NCI-H774 (cell line): ENCODE measurements at places on chromosomes 6 and 20.

DNA sequence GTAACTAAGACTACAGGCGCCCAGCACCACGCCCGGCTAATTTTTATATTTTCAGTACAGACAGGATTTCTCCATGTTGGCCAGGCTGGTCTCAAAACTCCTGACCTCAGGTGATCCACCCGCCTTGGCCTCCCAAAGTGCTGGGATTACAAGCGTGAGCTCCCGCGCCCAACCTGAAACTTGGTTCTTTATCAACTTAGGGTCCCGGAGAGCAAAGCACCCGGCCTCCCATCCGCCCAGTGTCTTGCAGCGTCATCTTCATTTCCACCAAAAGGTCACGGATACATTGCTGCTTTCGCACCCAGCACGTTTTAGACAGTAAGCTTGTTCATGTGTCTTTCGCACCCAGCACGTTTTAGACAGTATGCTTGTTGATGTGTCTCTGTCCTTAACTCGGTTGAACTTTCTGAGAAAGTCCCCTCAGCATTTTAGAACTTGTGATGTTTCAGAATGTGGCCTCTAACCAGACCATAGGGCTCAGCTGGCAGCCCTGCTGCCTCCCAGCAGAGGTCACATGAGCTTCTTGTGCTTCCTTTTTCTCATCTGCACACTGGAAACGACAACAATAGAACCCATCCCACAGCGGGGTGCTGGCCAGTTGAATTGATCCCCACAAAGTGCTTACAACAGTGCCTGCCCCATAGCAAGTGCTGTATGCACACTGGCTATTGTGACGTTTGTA is 48.8 kb downstream of the PRR18 start:
- no peak for DNase-seq

DNA sequence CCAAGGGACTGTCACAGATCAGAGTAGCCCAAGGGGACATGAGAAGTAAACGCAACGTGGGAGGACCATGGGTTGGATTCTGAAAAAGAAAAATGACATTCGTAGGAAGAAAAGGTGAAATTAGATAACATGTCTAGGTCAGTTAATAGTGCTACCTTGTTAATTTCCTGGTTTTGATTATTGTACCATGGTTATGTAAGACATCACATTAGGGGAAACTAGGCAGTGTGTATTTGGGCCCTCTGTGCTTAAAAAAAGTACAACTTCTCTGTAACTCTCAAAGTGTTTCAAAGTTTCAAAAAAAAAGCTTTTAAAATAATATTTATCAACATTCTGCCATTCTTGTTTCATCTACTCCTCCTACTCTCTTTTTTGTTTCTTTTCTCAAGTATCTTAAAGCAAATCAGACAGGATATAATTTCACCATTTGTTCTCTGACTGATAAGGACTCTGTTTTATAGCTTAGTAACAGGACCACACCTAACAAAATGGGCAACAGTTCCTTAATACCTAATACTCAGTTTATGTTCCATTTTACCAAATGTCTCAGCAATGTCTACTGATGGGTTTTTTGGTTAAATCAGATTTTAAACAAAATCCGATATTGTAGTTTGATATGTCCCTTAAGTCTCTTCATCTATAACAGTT is 97.1 kb upstream of the PLCB4 start:
- DNase-seq: no peak

- no peak for DNase-seq
Observed at GRCh38 chr6:23245572-23245971, 676.2 kb downstream of the HDGFL1 start.

DNA sequence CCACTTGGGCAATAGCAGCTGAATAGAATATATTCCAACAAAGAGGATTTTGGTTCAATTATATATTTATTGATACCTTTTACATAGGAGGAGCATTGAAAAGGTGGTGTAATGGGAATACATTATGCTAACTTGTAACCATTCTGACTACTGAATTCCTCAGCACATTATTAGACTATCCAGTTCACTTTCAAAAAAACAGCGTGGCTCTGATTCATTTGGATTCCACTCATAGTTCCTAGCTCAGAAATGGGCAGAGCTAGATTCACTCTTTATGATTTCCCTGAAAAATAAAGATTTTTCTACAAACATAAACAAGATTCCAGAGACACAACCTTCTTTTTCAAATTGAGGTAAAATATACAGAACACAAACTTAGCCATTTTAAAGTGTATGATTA is 9.2 kb upstream of the TRERF1 start:
- DNase-seq: no peak

DNA sequence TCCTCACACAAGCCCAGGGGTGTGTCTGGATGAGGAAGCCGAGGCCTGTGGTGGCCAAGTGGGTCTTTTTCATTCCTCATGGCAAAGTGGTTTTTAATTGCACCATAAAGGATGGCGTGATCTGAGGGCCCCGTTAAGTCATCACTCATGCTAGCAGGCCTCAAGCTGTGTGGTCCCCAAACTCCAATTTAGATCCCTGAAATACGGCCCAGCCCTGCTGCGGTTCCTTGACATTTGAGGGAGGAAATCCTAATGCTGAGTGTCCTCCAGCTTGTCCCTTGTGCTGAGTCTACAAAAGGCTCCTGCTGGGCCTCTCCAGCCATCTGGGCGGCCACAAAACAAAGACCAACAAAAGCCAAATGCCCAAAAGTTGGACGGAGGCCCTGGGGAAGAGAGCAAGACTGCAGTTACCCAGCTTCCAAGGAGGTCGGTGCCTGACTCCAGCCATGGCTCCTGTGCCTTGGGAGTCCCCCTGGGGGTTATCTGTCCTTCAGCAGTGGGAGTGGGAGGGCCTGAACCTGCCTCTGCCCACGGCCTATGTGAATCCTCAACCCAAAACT is 162.3 kb upstream of the PDE10A start:
- DNase-seq: no peak

- DNase-seq: no peak
Observed at GRCh38 chr6:123527406-123527805, 109.3 kb downstream of the TRDN start.

DNA sequence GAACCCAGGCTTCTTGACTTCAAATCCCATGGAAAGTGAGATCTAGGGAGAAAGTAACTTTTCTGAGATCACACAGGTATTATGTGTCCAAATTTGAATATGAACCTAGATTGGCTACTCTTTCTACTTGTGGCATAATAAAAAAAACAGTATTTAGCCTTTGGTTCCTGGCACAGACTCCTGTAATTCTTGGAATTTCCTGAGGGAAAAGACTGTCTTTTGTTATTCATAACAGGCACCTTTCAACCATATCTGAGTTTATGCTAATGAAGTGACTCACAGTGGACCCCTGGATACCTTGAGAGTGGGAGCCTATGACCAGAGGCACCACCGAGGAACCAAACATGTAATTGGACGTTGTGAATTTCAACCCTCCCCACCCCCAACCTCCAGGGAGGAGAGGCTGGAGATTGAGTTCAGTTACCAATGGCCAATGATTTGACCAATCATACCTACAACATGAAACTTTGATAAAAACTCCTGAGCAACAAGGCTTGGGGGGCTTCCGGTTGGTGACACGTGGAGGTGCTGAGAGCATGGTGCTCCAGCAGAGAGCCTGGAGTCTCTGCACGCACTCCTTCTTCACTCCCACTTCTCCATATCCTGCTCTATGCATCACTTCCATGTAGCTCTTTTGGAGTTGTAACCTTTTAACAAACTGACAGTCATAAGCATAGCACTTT is 48.8 kb downstream of the LAMA4 start:
- no peak for DNase-seq
